ENCODE measurements at places on chromosomes 5 and 9. TPM values are rescaled to one million over a fixed set of nuclear protein-coding genes. Genes with fewer than 3 reads are reported as not detected.

The NELFB gene
- total RNA-seq, result 41.5 TPM

The NIPBL gene
- total RNA-seq, result 15.7 TPM

The S1PR3 gene
- 3.3 TPM for total RNA-seq

The FBN2 gene
- total RNA-seq, result 29.8 TPM

The ABLIM3 gene
- total RNA-seq, result 6.5 TPM

The ESM1 gene
- total RNA-seq, result 22.7 TPM

The LCN2 gene
- total RNA-seq, result not detected

The FOXD4 gene
- 0.14 TPM for total RNA-seq

GRCh38 chr5:178732281-178732680, 1.8 kb upstream of the ZNF354A start:
- DNase-seq, result no peak

GRCh38 chr5:43572357-43572756, 15.5 kb upstream of the PAIP1 start:
- no peak for DNase-seq

DNA sequence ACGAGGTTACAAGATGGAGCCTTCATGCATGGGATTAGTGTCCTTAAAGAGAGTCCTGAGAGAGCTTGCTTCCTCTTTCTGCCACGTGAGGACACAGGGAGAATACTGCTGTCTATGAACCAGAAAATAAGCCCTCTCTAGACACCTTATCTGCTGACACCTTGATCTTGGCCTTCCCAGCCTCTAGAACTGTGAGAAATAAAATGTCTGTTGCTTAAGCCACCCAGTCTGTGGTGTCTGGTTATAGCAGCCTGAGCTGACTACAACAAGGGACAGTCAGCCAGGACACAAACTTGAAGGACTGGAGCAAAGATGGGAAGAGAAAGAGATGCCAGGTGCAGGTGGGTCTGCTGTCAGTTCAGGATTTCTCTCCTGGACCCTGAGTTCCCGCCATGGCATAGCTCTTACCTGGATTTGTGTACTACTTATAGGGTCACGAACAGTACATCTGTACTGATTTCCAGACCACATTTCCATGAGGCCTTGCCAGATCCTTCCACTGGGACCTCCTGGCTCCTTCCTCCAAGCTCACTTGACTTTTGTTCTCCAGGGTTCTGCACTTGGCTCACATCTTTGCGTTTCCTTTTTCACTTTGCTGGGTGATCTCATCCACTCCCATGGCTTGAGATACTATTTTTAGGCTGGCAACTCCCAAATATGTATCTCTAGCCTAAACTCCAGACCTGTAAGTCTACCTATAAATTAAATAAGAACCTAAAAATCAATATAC, 44.9 kb upstream of the LIFR start:
- DNase-seq, result no peak

DNA sequence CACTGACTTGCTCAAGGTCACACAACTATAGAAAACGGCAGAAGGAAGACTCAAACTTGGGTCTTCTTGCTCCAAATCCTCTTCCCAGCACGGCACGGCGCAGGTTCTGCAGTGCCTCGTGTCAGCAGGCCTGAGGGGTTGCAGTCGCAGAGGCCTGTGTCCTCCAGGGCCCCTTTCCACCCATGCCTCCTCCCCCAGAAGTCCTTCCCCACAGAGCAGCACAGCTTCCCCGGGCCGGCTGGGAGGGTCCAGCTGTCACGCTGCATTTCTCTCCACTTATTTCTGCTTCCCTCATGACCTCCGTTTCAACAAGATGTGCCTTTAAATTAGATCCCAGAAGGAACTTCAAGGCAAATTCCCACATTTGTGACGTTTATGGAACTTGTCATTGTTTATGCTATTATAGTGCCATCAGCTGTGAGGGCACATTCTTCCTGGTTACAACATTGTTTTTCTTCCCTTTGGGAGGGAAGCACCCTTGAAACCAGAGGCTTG, 148.4 kb downstream of the C5orf15 start:
- peak; percentile 40 for DNase-seq

DNA sequence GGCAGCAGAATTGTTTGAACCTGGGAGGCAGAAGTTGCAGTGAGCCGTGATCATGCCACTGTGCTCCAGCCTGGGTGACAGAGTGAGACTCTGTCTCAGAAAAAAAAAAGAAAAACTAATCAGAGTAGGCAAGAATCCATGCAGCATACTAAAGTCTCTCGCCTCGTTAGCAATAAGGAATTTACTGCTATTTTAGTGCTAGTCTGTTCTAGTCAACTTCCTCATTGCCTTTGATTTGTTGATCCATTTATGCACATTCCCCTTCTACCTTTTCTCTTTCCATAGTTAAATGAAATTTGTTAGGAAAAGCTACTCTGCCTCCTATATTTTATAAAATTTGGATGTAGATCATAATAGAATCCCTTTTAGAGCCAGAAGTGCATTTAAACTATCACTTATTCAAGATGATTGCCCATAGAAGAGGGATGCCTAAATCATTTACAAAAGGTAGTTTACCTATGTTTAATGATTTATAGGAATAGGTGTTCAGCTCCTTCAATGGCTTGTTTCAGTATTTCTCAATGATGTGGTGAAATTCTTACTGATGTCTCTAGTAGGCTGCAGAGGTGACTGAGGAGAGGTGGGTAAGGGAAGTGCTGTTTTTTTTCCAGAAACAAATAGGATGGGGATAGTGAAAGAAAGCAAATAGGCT, 1.9 kb downstream of the LRRC19 start:
- DNase-seq, result no peak

DNA sequence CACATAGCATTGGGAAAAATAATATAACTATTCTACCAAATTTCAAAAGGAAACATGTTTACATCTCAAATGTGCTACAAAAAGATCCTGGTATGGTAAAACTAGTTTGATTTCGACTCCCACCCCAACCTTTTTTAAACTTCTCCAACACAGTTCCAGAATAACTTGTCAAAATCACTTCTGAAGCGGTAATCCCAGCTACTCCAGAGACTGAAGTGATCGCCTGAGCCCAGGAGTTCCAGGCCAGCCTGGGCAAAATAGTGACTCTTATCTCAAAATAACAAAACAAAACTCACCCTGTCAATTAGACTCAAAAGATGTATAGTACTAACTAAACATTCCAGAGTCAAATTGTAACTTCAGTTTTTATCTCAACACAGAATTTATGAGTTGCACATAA, 71.3 kb upstream of the RNF38 start:
- no peak for DNase-seq

DNA sequence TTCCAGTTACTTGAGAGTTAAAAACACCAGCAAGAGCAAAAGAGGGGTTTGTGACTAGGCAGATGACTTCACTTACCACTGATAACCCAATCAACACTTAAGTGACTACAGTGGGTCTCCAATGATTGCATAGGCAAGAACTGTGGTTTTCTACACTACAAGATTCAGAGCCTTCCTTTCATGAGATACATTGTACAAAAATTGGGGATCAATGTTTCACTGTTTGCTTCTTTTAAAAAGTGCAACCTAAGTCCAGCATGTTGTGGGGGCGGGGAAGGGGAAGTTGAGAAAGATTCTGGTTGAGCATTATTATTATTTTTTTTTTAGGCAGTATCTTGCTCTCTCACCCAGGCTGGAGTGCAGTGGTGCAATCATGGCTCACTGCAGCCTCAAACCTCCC, 3.6 kb downstream of the IQGAP2 start:
- DNase-seq, result no peak

GRCh38 chr5:116740771-116741170, 166.1 kb upstream of the SEMA6A start:
- DNase-seq, result no peak

GRCh38 chr9:5593904-5594303, 35.0 kb upstream of the RIC1 start:
- DNase-seq, result no peak

GRCh38 chr5:68372161-68372560, 156.6 kb downstream of the PIK3R1 start:
- no peak for DNase-seq

Measured in NCI-H460 (cell line).